Activated effector memory CD4-positive, alpha-beta T cell treated with Interleukin-2 at 50 U/mL for 16 hours (primary cell): ENCODE measurements at places on chromosomes 6 and 20.

DNA sequence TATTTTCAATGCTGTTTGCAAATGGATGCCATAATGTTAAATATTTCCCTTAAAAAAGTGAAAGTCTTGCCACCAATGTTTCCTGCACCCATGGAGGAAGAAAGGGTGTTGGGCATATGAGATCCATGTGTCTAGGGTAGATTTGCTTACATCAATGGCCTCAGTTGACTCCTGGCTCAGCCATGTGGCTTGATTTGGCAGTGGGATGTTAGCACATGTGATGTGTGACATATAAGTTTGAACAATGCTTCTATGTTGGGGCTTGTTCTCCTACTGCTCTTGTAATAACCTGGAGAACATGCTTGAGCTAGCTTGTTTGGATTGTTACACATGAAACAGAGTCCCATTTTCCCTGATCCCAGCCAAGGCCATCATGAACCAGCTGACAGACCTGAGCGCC, 187.6 kb downstream of the SCP2D1 start:
- no peak for DNase-seq

GRCh38 chr20:19915111-19915798, 101.9 kb upstream of the NAA20 start:
- DNase-seq, result no peak

DNA sequence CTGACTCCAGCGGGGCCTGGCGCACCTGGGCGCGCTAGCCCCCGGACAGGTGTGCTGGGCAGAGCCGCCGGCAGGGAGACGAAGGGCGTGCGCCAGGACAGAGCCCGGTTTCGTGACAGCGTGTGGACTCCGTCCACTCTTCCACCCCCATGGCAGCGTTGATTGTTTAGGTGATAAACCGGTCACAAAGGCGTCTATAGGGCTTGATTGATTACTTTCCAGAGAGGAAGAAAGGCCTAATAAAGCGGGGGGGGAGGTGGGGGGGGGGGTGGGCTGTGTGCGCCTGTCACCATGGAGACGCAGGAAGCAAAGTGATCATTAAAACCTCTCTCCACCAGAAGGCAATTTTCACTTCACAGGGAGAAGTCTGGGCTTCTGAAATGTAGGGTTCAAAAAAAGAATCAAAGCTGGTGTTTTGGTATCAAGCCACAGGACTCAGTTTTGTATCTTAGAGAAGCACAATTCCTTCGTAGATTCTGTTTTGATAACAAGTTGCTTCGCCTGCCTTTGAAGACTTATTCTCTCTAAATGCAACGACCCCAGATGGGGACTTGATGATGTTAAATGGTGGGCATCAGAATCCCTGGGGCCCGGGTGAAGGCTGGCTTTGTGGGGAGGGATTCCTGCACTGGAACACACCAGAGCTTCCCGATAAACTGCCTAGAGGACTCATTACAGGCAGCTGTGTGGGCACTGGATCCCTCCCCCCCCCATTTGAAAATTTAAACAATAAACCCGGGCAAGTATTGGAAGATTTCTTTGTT, 1.4 kb downstream of the PHACTR3 start:
- no peak for DNase-seq

- no peak for DNase-seq
These were observed 56.0 kb upstream of the TMEM181 start for GRCh38 chr6:158503846-158504245.

DNA sequence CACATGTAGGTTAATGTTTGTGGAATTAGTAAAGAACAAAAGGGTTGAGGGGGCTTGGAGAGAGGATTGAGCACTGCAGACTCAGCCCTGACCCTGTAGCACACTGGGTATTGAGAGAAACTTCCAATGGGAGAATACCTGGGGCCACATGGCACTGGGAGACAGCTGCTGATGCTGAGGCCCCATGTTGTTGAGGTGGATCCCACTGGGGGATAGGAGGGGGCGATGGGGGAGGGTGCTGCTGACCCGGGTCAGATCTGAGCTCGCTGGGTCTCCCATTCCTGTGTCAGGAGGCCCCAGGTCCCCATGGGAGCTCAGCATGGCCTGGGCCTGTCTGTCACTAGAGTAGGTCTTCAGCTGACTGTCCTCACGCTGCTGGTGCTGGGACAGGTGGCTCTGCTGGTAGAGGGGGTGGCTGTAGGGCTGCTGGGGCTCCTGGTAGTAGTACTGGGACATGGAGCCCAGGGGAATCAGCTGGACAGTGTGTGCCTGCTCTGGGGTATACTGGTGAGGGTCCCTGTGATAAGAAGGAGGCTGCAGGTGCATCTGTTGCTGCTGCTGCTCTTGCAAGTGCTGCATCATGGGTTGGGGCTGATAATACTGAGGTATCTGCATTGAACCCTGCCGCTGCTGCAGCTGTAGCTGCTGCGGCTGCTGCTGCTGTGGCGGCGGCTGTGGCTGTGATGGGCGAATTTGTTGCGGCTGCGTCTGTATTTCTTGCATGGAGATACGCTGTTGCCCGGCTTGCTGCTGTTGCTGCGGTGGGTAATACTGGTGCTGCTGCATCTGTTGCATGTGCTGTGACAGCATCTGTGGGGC, 50.6 kb upstream of the MRPS10 start:
- DNase-seq, result no peak

- no peak for DNase-seq
These were observed 63.3 kb downstream of the TOX2 start for GRCh38 chr20:43977962-43978361.

DNA sequence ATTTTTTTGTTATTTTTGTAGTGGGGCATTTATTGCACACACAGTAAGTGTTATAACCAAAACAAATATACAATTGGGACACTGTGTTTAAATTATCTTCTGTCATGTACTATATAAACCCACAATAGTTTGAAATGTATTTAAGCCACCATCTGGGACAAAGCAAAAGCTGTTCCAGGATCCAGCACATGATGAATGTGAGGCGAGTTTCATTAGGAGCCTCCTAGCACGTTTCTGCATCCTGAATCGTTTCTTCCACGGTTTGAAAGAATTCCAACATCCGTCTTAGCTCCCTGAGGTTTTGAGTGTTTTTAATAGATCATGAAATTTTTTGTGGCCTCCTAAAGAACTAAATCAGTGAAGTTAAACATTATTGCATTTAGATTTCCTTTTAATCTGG, 65.8 kb downstream of the EYA4 start:
- DNase-seq, result no peak

- no peak for DNase-seq
These were observed 47.6 kb downstream of the EZR start for GRCh38 chr6:158771399-158772152.

GRCh38 chr6:111894272-111894671, 21.0 kb upstream of the FYN start:
- no peak for DNase-seq

GRCh38 chr6:56048601-56049000, 173.2 kb upstream of the BMP5 start:
- DNase-seq, result no peak

- no peak for DNase-seq
These were observed 253.1 kb downstream of the FNDC1 start for GRCh38 chr6:159422041-159422984.

DNA sequence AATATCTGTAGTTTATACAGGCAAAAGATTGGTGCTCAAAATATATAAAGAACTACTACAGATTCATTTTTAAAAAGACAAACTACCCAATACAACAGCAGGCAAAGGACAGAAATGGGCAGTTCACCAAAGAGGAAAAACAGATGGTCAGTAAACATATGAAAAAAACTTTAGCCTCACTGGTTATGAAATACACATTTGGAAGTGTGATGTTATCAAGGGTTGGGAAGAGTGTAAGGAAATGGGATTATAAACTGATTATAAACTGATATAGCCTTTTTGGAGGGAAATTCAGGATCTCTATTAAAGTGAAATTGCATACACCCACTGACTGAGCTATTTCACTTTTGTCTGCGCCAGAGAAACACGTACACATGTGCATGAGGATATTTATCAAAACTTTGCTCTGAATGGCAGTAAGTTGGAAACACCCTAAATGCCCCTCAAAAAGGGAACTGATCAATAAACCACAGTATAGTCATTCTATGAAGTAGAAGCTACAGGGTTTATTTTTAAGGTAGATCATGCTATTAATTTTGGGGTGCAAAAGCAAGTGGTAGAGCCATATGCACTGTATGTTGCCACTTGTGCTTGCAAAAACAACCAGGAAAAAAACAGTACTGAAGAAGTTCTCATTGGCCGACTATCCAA, 32.2 kb upstream of the ARFGEF2 start:
- no peak for DNase-seq

- no peak for DNase-seq
These were observed 133.8 kb downstream of the SMOC2 start for GRCh38 chr6:168574699-168575195.

DNA sequence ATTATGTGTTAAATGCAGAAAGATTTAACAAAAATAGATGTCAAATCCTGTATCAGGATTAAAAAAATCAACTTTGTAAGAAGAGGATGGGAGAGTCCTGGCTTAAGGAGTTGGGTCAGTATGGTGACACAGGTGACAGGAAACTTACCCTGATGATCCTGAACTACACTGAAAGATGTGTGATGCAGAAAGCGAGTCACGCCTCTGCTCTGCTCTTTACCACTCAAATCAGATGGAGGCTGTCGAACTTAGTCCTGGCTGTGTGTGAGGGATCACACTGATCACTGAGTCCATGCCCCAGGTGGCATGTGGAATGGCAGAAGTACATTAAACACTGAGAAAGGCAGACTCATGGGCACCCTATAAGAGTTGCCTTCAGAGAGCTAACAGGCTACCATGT, 92.9 kb downstream of the GJA10 start:
- DNase-seq, result no peak

DNA sequence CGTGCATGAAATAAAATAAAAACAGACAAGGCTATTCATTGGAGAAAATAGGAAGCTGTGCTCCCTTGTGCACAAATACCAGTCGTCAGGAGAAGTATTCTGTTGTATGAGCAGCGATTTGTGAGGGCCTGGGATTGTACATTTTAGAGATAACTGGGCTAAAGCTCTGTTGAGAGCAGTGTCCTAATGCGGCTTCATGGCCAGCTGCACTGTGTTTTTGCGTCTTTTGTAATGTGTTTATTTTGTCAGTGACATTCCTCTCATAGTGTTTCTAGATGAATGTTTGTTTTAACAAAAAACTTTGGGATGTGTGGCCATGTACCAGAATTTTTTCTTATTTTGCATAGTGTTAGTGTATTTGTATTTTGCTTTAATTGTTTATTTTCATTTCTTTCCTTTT, 14.8 kb downstream of the ERMARD start:
- no peak for DNase-seq

DNA sequence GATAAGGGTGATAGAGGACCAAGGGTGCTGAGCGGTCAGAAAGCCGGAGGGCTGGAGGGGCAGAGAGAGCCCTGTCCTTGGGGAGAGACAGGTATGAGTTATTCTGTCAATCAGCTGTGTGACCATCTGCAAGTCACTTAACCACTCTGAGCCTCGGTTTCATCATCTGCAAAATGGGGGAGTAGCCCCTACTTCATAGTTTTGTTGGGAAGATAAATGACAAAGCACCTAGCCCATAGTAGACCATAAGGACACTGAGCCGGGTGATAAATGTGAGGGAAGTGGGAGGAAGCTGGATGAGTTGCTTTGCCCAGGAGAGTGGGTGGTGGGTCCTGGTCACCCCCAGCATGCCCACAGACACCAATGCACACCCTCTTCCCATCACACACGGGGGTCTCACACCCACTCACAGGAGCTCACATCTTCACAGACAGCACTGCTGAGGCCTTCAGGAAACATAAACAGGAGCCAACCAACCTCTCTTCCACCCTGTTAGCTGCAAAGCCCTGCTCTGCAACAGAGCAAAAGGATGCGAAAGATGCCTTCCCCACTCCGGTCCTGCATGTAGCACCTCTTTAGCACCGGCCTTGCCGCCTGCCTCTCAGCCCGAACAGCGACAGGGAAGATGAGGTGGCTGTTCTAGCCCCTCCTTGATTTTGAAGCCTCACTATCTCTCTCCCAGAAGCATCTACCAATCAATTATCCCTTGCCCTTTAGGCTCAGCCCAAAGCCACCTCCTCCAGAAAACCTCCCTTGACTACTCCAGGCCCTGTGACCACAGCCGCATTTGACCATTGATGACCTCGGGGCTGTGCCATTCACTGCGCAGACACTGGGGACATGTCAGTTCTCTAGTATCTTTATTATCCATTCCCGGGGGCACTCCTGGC, 18.9 kb downstream of the SPDEF start:
- DNase-seq, result no peak

DNA sequence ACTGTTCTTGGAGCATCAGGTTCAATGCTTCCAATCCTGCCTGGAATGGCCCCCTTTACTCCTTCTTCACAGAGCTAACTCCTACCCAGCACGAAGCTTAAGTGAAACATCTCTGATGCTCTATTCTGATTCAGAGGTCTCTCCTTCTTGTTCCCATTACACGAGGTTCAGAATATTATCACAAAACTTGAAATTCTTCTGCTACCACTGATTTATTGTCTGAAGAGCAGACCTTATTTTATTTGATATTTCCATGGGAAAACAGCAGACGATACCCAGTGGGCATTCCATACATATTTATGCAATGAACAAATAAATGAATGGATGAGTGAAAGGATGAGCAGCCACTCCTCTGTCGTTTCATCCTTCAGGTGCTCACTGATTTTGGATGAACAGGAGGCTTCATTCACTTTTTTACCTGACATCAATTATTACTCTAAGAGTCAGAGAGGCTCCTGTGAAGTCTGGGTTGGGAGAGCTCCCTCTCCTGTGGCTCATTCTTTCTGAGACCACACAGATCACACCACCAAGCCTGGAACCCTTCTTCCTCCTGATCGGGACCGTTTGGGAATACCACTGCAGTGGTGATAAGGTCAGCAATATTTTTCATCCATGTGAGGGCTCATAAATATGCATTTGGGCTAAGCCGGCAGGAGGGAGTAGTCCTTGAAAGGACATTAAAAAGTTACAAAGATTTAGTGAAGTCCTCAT, 25.8 kb downstream of the SMLR1 start:
- DNase-seq, result no peak

DNA sequence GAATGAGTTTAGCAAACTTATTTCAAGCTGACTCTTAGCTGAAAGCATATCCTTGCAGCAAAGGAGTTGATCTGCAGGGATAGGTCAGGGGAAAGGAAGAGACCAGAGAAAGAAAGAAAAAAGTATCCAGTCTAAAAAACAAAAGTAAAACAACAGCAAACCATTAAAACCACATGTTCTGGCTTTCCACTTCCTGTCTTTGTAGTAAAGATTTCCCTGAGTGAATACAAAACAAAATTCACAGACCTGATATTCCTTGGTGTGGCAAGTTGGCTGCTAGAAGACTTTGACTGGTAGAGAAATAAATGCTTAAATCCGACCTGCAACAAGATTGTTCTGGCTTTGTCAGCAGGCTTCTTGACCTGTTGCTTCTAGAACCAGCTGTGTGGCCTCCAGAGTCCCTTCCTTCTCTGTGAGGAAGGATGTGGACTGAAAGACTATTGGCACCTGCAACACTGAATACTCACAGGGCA, 23.4 kb upstream of the MCM3 start:
- DNase-seq, result no peak
